ENCODE measurements at places on chromosomes 11 and 22.

DNA sequence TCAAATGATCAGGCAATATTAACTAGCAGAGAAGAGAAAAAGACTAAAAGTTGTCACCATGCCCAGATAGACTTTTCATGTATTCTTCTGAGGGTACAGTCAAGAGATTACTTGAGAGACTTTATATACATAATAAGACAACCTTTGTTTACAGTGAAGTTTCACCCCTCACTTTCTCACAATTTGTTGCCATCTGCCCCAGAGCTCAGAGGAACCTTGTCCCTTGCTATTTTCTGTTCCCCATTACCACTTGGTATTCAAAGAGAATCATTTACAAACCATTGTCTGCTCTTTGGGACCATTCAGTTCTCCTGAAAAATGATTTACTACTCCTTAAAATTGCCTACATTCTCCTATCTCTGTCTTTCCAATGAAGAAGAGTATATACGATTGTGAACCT is 544.6 kb downstream of the CNTN5 start:
- no peak for DNase-seq

GRCh38 chr11:2825889-2826678 is 59.5 kb downstream of the CDKN1C start:
- peak; percentile 66 for DNase-seq

DNA sequence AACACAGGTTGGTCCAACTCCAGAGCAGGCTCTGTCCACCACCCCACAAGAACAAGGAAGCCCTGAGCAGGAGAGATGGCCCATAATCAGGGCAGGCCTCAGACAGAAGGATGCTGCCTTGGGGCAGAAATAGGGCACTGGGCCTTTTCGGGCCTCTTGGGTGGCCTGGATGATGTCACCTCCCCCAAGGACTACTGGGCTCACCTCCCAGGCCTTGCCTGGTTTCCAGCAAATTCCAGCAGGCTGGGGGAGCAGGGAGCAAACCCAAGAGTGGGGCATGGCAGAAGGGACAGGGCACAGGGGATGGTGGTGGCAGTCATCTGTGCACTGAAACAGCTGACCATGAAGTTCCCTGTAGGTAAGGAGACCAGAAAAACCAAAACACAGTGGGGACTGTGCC is 5.3 kb upstream of the NAA40 start:
- no peak for DNase-seq

DNA sequence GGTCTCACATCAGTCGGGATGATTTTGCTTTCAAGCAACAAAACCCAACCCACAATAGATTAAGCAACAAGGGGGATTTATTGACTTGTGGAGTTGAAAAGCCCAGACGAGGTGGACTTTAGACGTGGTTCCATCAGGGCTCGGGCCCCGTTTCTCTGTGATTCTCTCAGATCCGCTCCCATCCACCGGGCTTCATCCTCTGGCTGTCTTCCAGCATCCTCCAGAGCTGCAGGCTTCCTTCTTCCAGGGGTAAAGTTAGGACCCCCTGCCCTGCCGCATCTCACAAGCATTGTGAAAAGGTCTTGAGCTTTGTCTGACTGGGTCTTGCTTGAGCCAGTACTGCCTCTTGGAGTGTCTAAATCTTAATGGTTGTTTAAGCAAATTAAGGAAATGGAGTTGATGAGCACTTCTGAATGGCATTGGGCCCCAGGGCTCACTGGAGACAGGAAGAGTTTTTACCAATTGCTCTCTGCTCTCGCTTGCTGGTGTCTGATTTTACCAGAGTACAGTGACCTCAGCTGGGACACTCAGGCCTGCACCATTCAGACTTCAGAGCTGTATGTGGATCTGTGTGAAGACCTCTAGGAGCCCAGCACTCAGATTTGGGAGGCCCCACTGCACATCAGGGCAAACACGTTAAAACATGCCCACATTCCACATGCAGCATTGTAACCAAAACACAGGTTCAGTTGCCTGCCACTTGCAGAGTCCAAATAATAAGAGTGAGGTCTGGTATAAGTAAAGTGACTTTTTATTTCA is 13.5 kb upstream of the FTH1 start:
- DNase-seq: no peak

- no peak for DNase-seq
Observed at GRCh38 chr11:5546457-5546856, 1.9 kb downstream of the OR52H1 start.

GRCh38 chr11:10680956-10681487 is 12.5 kb downstream of the IRAG1 start:
- no peak for DNase-seq

DNA sequence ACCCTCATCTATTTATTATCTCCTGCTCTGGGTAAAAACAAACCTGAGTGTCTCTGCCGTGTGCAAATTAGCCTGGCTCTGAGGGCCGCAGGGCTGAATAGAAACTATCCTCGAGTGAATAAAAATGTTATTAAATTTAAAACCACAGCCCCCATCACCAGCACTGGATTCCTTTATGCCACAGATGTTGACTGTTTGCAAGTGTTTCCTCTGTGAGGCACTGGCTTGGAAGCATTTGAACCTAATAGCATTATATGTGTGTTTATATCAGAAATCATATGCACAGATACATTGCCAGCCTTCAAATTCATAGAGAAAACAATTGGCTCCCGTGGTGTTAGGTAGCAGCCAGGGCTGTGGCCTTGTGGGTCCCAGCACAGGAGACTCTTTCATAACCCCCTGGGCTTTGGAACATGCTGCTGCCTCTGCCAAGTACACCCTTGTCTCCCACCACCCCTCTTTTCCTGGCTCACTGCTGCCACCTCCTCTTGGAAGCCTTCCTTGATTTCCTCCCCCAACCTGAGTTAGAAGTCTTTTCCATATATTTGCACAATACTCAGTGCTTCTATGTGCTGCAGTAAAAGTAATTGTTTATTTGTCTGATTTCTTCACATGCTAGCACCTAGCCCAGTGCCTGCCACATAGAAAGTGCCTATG is 294.4 kb downstream of the DDX10 start:
- no peak for DNase-seq

DNA sequence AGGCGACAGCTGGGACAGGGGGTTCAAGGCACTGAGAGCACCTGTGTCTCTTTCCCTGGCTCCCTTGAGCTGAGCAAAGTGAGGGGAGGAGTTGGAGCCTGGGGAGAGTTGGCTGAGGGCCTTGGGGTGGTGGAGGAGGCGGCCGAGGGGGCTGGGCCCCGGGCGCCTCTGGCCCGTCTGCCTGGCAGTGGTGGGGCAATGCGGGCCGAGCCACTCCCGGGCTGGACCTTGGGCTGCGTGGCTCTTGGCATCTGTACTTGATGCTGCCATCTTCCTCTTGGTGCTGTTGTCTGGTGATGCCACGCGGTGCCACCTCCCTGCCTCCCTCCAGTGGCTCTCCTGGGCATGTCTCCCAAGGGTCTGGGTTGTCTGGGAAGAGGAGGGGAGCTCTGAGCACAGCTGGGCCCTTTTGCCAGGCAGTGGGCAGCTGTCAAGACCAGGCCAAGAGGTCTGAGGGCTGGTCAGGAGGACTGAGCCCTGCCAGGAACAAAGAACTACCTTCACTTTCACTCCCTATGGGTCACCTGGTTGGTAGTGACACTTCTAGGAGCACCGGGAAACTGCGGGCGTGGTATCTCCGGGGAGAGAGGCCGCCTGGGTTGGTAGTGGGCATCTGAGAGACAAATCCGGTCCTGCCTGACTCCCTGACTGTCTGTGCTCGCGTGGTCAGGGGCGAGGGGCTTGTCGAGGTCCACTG is 1.3 kb downstream of the GRIK4 start:
- no peak for DNase-seq

DNA sequence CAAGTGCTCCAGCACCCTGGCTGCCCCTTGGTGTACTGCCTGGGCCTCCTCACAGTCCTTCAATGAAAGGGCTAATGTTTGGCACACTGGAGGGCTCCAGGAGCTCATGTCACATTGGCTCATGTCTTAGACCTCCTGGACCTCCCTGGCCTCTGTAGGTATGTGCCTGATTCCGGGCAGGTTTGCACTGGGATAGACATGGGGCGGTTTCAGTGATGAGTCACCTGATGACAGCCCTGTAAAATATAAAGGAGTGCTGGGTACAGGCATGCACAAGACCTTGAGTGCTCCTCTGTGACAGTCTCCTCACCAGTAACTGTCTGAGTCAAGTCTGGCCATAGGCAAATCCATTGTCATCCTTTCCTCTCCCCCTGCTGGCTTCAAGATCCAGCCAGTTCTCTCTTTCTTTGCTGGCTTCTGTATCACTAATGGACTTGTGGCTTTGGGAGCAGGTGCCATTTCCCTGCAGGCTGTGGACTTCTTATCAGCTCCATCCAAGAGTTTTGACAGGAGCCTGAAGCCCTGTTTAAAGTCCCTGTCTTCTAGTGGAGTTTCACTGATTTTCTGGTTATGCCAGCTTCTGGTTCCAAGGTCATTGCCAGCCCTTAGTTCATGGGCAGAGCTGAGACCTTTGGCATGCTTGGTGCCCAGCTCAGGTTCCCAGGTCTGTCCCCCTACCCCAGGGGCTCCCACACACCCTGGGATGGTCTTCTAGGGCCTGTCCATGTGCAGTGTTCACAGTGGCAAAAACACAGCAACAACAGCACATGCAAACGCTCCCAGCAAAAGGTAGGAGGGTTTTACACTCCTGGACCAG is 22.7 kb upstream of the P2RY2 start:
- no peak for DNase-seq

- no peak for DNase-seq
Observed at GRCh38 chr22:47460861-47461260, 698.4 kb downstream of the TBC1D22A start.

GRCh38 chr11:86418917-86419316 is 44.2 kb downstream of the CCDC81 start:
- DNase-seq: no peak

DNA sequence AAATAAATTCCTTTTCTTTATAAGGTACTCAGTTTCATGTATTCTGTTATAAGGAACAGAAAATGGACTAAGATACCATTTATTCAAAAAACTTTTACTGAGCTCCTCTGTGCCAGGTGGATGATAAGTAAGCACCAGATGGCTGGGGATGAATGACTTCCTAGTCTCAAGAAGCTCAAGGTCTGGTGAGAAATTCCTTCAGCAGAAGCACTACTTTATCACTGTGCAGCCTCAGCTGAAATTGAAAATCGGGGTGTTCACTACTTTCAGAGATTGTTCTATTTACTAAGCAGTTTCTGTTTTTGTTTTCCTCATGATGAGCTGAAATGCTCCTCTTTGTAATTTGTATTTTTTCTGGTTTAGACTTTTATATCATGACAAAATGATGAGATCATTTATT is 7.8 kb downstream of the LDHAL6A start:
- no peak for DNase-seq

DNA sequence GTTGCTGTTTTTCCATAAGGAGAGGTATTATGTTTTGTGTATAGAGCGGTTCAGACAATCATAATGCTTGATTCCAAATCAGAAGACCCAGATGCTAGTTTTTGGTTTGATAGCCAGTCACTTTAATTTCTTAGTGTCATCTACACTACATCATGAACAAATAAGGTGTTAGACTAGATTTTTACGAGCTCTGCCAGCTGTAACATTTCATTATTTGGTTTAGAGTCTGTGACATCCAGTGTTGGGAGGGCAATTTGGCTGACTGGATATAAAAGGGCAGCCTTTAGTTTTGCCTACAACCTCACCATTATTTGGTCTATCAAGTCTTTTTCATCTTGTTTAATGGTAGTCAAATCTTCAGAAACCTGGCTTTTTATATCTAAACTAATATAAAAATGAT is 30.2 kb upstream of the FBXO3 start:
- DNase-seq: no peak

DNA sequence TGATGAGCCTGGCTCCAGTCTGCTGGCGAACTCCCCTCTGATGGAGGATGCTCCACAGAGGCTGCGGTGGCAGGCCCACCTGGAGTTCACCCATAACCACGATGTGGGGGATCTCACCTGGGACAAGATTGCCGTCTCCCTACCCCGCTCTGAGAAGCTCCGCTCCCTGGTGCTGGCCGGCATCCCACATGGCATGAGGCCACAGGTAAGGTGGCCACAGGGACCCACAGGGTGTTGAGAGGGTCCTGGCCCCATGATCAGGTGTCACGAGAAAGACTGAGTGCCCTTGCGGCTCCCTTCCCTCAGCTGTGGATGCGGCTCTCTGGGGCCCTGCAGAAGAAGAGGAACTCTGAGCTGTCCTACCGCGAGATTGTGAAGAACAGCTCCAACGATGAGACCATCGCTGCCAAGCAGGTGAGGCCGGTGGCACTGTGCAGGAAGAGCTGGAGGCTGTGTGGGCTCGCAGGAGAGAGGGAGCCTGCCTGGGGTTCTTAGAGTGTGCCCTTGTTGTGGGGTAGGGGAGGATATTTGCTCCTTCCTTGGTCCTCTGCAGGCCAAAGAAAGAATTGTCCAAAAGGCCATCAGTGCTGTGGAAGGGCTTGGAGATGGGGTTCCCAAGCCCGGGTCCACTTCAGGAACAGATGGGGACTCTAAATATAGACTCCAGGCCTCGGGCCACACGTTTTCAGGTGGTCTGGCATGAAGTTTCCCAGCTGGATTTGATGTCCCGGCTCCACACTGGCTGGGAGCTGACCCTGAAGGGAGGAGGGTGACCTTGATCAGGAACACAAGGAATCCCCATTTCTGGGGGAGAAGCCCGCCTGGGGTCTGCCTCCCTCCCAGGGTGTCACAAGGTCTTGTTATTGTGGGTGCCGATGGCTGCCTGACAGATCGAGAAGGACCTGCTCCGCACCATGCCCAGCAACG is 34.1 kb downstream of the SGSM3 start:
- no peak for DNase-seq

GRCh38 chr22:47401976-47402770 is 639.7 kb downstream of the TBC1D22A start:
- DNase-seq: no peak

- no peak for DNase-seq
Observed at GRCh38 chr11:5698281-5698680, 8.7 kb downstream of the TRIM22 start.

GRCh38 chr11:67302571-67303131 is 679 bp upstream of the SSH3 start:
- peak; percentile 52 for DNase-seq

GRCh38 chr22:30400159-30400558 is 3.3 kb downstream of the SEC14L2 start:
- no peak for DNase-seq

- DNase-seq: no peak
Observed at GRCh38 chr22:26162926-26163325, 6.3 kb upstream of the SEZ6L start.

GRCh38 chr11:113213549-113213948 is 100.8 kb upstream of the TTC12 start:
- DNase-seq: no peak

- DNase-seq: no peak
Observed at GRCh38 chr11:130947481-130947880, 31.2 kb upstream of the SNX19 start.

DNA sequence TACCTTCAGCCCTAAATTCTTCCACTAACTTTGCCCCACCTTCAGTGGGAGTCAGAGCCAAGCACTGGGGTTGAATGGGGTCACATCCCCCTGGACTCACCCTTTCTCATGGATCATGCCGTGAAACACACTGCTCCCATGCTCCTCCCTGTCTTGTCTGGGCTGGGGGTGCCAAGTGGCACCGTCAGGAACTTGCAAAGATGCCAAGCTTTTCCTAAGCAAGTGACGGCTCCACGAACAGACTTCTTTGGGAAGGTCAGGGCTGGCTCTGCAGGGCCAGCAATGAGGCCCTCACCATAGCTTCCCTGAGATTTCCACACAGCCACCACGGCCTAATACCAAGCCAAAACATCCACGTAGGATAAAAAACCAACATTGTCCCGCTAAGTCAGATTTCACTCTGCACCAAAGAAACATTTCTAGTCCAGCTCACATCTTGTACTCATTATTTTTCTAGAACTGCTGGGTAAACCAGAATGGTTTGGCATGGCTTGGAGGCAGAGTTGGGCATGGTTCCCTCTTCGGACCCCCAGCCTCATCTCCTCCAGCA is 76.5 kb downstream of the NAT10 start:
- no peak for DNase-seq

All from right kidney (tissue), 9 donors.